ENCODE measurements at places on chromosomes 3 and 15.

- DNase-seq: no peak
Measured at GRCh38 chr15:59814409-59814808, 125.3 kb upstream of the BNIP2 start.

GRCh38 chr3:170792471-170792870, 77.5 kb downstream of the RPL22L1 start:
- no peak for DNase-seq

- no peak for DNase-seq
Measured at GRCh38 chr3:37833302-37834186, 28.1 kb upstream of the CTDSPL start.

- peak; percentile 21 for DNase-seq
Measured at GRCh38 chr15:64775551-64776401, at the start of gene RBPMS2. Gene RBPMS2, minus strand, starts transcription at chr15:64775589. Its CDS starts 270 bp downstream, at chr15:64775319.
